CD8-positive, alpha-beta T cell (primary cell): ENCODE measurements at places on chromosomes 1 and 21.
A peak's percentile ranks its signal among the peaks of the same experiment; 100 is the strongest.

DNA sequence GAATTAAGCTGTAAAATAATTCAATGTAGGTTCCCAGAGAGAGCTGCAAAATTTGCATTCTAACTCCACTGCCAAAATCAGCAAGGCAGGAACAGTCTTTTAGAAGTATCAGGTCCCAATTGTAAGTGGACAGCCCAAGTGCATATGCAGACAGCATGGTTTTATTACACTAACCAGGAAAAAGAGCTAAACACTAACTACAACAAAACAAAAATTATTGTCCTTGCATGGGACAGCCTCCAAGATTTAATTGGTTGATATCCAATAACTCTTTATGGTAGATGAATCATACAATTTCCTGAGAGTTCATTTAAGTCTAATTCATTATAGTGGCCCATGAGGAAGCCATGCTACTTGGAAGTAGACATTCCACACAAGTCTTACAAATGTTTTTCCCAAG is 154.3 kb upstream of the ZNF648 start:
- DNase-seq = no peak

- DNase-seq = no peak
Measured at GRCh38 chr1:50349242-50349565, 74.0 kb downstream of the DMRTA2 start.

GRCh38 chr1:33854091-33854490 is 9.8 kb upstream of the HMGB4 start:
- DNase-seq = no peak

DNA sequence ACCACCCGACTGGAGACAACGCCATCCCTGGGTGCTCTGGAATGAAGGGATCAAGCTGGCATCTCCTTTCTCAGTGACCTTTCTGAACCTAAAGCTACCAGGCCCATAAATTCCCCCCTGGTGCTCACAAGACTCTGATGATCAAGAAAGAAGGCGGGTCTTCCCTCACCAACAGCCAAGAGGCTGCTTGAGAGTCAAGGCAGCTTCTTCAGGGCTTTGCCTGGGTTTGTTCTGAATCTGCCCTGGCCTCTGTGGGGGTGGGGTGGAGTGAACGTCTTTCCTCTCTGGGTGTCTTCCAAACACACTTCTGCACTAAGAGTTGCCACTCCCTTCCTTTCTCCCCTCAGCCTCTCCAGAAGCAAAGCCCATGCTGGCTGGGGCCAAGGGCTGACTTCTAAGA is 36.1 kb downstream of the CD247 start:
- peak; percentile 64 for DNase-seq

GRCh38 chr1:233024199-233024598 is 73.8 kb downstream of the NTPCR start:
- DNase-seq = no peak

DNA sequence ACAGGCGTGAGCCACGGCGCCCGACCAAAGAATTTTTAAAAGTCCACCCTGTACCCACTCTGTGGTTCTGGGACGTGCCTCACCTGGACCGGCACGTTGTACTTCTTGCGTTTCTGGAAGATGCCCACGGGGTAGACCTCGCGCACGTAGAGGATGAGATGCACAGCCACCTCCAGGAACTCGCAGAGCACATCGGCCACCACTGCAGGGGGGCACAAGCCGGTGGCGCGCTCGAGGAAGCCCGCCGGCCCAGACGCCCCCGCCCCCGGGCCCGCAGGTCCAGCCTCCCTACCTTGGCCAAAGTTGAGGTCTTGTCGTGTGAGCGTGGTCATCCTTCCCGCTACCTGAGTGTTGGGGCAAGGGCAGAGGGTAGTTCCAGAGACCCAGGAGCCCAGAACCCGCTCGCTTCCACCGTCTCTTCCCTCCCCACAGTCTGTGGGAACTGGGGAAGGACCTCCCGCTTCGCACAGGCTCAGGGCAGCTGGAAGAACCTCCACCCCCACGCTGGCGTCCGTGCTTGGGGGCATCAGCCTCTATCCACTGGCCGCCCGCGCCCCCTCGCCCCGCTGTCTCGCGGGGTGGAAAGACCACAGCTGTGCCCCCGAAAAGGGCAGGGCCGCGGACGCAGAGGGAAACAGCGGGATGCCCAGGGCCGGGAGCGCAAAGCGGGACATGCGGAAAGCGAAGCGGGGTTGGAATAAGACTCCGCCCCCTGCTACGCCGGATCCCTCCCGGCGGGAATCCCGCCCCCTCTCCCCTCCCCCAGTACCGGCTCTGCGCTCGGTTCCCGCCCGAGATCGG is 478 bp downstream of the MAD2L2 start:
- DNase-seq = no peak

- peak; percentile 60 for DNase-seq
Measured at GRCh38 chr1:54081306-54082270, 28.2 kb downstream of the TCEANC2 start.

DNA sequence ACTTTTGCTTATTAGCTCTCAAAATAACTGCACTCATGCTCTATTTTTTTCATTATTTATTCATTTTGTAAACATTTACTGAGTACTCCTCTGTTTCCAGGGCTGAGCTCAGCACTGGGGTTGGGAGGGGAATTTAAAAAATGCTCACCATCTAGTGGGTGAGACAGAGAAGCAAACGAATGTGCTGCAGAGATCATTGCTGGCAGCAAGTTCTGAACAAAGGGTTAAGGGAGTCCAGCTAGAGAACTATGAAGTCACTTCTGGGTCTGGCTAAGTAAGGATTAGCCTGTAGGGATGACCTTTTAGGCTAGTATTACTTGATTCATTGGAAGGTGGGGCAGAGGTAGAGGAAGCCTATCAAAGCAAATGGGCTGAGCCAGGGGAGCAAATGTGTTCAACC is 99.1 kb upstream of the ZNF644 start:
- no peak for DNase-seq

DNA sequence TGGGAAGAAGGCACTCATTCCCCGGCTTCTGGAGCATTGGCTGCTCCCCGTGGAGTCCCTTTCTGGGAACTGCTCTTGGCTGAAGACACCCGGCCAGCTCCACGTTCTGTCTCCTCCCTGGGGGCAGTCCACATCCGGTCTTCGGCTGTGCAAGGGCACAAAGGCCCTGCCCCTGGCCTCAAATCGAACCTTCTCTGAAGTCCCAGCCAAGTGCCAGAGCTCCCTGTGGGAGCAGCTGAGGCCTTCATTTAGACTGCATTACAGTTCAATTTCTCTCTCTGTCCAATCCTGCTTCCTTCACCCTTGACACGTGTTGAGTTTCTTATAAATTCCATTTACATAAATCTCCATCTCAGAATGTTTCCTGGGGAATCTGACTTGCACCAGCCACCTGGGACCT is 132.9 kb upstream of the POU3F1 start:
- no peak for DNase-seq

GRCh38 chr21:40143822-40144525 is 276.7 kb downstream of the PCP4 start:
- DNase-seq = no peak

GRCh38 chr1:7117399-7118281 is 332.4 kb downstream of the CAMTA1 start:
- no peak for DNase-seq

DNA sequence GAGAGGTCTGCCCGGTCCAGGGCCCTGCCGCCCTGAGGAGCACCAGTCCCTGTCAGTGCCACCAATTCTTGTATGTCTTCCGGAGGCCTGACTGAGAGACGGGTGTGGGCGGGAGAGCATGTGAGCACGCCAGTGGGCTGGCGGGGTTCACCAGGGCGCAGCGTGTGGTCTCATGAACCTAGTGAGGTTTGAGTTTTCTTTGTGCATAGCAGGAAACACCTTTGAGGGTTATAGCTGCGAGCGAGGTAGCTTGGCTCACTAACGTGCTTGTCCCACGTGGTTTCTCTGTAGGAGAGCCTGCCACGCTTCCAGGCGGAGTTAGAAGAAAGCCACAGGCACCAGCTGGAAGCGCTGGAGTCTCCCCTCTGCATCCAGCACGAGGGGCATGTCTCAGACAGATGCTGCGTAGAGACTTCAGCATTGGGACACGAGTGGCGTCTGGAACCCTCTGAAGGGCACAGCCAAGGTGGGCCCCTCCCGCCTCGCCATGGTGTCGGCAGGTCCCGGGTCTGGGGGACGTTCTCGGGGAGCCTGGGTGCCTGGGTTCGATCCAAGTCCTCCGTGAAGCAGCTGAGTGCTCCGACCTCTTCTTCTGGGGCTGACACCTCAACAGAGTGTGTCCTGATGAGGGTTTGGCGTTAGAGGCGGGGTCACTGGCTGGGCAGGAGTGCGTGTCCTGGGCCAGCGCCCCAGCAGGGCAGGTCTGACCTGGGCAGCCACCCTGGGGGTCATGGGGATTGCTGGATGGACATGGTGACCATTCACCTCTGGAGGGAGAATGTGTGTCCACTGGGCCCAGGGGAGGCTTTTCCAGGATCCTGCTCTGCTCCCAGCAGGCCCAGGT is 31.4 kb downstream of the PCNT start:
- DNase-seq = peak; percentile 4

DNA sequence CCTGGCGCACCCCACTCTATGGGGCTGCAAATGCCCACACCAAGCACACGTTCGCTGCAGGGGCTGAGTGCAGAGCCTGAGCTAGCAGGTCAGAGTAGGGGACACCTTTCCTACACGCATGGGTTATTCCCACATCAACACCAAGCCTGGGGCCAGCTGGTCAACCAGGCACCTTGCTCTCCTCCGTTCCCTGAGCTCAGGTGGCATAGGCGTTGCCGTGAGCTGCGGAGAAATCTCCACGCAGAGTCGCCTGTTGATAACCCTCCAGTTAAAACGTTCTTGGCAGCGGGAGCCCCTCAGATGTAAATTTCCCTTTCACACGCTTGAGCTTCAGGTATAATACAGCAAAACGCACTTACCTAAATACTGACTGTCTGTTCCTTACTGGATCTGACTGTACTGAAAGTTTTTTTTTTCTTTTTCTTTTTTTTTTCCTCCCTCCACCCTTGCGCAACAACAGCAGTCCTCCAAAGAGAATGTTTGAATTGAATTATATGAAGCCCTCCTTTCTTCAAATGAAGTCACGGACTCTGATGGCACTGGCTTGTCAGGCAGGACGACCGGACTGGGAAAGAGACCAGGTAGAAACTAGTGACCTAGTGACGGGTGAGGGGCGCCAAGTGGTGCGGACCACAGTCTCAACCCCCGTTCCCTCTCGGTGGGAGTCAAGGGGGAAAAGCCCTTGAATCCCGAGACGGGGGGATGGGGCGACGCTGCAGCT is 2.1 kb downstream of the BRINP3 start:
- no peak for DNase-seq

DNA sequence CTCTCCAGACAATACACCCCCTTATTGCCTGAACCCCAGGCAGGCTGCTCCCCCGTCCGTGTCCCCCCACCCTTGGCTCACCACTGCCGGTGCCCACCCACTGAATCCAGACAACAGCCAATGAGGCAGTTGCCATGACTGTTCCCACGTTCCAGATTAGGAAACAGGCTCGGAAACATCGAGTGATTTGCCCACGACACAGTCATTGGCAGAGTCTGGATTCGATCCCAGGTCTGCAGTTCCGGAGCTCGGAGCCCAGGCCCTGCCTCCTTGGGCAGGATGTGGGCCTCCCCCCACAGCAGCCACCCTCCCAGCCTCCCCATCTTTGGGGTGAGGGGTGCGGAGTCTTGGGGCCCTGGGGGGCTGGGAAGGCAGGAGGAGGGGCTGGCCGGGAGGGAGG is 20.3 kb upstream of the CLSTN1 start:
- DNase-seq = no peak

DNA sequence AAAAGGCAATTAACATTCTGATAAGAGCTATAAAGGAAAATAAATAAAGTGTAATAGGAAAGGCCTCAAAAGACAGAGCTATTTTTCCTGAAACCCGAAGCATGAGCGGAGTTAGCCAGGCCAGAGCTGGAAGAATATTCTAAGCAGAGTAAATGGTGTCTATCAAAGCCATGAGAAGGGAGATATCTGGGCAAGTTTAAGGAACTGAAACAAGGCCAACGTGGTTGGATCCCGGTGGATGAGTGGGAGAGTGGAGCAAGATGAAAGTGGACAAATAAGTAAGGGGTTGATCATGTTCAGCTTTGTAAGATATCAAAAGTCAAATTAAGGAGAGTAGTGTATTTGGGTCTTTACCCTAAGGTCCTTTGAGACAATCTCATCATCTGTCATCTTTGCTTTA is 234.0 kb downstream of the TM2D1 start:
- no peak for DNase-seq
